Inflammatory macrophage (primary cell): ENCODE measurements at places on chromosomes 1 and 21.

DNA sequence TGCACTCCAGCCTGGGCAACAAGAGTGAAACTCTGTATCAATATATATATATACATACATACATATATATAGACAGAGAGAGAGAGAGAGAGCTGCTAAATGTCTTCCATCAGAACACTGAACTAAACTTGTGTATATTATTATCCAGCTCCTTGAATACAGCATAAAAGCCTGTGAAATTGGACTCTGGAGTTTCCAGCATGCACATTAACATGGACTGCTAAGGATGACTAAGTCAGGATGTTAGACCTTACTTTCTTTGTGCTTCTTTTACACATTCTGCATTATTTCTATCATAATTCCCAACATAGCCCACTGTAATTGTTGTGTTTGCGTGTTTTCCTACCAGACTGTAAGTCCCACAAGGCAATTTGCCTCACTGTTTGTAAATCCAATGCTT is 259.1 kb downstream of the TGFB2 start:
- DNase-seq = no peak

DNA sequence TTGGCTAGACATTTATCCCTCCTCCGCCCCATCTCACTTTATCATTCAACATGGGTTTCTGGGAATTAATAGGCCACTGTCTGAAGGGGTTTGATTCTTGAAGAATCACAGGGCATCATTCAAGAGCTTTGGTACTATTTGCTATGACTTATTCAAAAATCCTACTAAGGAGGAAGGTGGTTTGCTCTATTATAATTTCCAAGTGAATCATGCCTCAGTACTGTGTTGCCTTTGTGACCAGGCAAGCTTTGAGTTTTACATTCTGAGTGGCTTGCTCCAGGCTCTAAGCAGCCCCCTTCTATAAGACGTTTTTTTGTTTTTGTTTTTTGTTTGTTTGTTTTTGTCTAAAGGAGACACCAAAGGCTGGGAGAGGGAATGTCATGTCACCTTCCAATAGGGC is 2.6 kb downstream of the C1orf21 start:
- no peak for DNase-seq

DNA sequence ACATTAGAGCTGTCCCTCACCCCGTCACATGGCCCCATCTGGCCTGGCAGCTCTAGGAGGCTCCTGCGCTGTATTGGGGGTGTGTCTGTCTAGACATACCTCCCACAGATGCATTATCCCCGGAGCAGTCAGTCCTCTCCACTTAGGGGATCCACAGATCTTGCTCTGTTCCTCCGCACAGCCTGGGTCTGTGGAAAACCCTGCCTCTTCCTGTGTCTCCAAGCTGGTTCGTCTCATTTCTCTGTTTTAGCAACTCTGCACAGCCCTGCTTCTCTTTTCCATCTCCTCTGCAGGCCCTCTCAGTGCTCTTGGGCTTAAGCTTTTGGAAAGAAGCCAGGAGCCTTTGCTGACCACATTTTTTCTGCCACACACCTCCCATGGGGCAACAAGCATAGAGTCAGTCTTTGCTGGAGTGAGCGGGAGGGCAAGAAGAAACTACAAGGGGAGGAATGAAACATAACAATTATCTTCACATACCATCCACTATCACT is 241.5 kb downstream of the FOXD2 start:
- peak; percentile 1 for DNase-seq

GRCh38 chr1:197351821-197352440 is 83.9 kb downstream of the CRB1 start:
- no peak for DNase-seq

DNA sequence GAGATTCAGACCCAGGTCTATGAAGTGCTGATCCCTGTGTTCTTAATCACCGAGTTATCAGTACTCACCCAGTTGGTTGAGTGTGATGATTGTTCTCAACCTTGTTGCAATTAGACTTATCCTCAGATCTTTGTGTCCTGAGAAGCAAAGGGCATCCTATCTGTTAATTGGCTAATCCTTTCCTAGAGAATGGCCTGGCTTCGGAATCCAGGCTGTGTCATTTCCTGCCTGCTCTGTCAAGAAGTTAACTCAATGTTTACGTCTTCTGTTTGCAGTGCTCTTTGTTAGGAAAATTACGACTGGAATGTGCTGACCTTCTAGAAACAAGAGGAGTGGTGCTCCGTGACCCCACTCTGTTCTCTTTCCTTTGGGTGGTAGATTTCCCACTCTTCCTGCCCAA is 14.7 kb downstream of the GAS5 start:
- no peak for DNase-seq

- DNase-seq = peak; percentile 78
Measured at GRCh38 chr1:21317035-21317689, 26.9 kb upstream of the ECE1 start.

DNA sequence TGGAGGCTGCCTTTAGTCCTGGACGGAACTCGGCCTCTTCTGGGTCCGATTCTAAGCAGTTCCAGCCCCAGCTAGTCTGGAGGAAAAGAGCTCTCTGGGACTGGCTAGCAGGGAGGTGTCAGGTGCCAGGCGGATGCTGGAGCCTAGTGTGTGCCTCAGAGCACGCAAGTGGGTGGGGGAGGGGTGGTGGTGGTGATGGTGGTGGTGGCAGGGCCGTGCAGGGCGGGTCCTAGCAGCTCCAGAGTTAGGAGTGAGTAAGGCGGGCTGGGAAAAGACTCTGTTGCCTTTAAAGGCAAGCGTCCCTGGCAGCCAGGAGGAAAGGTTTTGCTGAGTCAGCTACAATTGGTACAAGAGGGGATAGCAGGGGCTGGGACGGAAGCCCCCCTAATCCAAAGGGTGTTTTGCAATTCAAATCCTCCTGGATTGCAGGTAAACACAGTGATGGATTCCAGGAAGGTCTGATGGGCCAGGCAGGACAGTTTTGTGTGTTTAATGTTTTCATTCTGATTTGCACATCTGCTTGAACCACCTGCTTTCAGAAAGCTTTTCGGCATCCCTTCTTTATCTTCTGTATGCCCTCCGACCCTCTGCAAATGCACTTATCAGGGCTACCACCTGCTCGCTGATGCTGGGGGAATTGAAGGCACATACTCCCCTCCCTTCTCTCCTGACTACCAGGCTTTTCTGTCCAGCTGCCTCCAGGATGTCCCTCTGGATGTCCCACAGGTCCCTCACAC is 4.1 kb upstream of the SLC2A1 start:
- DNase-seq = no peak

GRCh38 chr1:118110580-118110979 is 74.4 kb downstream of the SPAG17 start:
- DNase-seq = no peak

GRCh38 chr1:170214117-170215032 is 68.6 kb downstream of the NTMT2 start:
- no peak for DNase-seq

- no peak for DNase-seq
Measured at GRCh38 chr1:225830841-225831240, 20.9 kb downstream of the EPHX1 start.

- peak; percentile 34 for DNase-seq
Measured at GRCh38 chr1:208139434-208140045, 104.6 kb downstream of the PLXNA2 start.

- no peak for DNase-seq
Measured at GRCh38 chr1:31814041-31814511, 1.7 kb downstream of the SPOCD1 start.

- DNase-seq = no peak
Measured at GRCh38 chr1:95415146-95415545, 181.1 kb downstream of the RWDD3 start.

GRCh38 chr1:199098468-199098867 is 459.6 kb downstream of the PTPRC start:
- peak; percentile 37 for DNase-seq

DNA sequence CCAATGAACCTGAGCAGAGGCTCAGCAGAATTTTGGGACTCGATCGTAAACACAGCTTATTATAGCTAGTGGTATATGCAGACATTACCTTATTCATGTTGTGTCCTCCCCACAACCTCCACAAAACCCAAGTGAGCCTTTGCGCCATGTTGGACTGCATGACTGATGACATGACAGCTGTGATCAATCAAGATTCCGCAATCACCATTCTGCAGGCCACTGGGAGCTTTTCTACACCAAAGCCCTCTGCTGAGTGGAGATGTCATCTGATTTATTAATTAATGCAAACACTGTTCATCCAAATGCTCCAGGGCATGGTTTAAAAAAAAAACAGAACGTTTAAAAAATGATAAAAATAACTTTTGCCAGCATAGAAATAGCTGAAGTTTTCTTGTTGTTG is 7.9 kb upstream of the SRP9 start:
- DNase-seq = no peak

GRCh38 chr1:169103002-169103401 is 3.5 kb upstream of the ATP1B1 start:
- no peak for DNase-seq

DNA sequence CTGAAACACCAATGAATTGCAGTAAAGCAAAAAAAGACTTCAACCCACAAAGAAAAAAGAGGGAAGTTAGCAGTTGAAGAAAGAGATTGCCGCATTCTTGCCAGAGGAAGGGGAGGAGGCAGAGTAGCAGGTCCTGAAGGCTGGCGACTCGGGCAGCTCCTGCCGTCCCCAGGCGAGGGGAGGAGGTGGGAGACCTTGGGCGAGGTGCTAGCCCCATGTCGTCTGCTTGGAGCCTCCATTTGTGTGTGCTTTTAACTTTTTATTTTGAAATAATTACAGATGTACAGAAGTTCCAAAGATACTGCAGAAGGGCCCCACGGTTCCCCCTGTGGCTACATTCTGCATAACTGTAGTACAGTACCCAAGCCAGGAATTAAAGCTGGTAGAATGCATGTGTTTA is 6.7 kb downstream of the TRPM2 start:
- DNase-seq = peak; percentile 57

DNA sequence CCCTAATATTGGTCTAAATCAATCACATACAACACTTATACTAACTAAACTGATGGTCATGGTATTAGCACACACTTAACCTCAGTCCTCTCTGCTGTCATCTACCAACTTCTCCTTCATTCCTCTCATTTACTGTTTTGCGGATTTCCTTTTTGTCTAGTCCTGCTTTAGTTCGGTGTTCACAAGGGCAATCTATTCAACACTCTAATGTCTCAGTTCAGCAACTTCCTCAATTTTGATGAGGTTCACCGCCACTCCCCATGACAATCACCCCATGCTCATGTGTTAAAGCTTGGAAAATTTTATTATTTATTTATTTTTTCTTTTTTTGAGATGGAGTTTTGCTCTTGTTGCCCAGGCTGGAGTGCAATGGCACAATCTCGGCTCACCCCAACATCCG is 301.1 kb downstream of the PTPRC start:
- no peak for DNase-seq

DNA sequence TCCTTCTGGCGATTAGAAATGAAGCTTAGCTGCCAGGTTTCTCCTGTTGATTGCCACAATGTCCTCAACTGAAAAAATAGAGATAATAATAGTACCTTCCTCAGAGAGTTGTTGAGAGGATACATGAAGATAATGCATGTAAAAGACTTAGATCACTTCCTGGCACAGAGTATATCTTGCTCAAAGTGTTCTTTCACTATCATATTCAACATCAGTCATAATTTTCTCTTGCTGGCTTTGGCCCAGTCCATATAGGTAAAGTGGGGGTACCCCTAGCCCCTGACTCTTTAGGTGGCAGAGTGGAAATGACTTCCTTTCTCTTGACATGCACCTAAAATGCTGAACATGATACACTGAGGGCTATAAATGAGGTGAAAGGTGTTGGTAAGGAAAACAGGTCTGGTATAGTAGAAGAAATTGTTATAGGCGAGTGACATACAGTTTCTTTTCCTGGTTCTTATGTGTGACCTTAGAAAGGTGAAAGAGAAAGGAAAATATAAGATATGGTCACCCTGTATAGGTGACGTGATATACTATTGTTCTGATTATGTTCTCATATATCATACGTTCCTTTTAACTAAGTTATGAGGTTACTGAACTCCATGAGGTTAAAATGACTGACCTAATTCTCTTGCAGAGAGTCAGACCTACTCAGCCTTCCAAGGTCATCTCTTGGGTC is 209.9 kb upstream of the DEPDC1 start:
- DNase-seq = no peak

- DNase-seq = no peak
Measured at GRCh38 chr1:235136111-235136510, 7.5 kb upstream of the TOMM20 start.

DNA sequence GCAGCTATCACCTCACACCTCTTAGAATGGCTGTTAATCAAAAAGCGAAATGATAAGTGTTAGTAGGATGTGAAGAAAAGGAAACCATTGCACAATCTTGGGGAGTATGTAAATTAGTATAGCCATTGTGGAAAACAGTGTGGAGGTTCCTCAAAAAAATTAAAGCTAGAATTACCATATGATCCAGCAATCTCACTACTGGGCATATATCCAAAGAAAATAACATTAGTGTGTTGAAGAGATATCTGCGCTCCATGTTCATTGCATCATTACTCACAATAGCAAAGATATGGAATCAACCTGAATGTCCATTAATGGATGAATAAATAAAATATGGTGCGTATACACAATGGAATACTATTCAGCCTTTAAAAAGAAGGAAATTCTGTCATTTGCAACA is 68.9 kb downstream of the SNRPE start:
- peak; percentile 33 for DNase-seq

GRCh38 chr1:64857347-64857746 is 109.0 kb downstream of the JAK1 start:
- no peak for DNase-seq

DNA sequence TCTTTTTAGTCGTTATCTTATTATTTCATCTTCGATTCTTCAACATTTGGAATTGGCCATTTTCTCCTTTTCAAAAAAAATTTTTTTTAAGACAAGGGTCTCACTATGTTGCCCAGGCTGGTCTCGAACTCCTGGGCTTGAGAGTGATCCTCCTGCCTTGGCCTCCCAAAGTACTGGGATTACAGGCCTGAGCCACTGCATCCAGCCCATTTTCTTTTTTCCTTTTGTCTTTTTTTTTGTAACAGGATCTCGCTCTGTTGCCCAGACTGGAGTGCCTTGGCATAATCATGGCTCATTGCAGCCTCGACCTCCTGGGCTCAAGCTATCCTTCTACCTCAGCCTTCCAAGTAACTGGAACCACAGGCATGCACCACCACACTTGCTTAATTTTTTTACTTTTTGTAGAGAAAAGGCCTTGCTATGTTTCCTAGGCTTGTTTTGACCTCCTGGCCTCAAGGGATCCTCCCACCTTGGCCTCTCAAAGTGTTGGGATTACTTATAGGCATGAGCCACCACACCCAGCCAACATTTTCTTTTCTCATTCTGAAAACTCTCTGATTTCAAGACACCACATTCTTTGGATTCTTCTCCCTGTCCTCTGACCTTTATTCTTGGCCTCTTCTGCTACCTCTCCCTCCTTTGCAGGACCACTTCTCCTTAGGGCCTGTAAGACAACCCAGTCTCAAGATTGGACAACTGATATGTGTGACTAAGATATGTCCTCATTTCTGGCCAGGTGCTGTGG is 6.0 kb upstream of the MAP1LC3C start:
- DNase-seq = no peak

- peak; percentile 29 for DNase-seq
Measured at GRCh38 chr21:46191257-46191685, 7.0 kb upstream of the SPATC1L start.

- DNase-seq = no peak
Measured at GRCh38 chr1:1347663-1348419, 1.4 kb downstream of the DVL1 start.

DNA sequence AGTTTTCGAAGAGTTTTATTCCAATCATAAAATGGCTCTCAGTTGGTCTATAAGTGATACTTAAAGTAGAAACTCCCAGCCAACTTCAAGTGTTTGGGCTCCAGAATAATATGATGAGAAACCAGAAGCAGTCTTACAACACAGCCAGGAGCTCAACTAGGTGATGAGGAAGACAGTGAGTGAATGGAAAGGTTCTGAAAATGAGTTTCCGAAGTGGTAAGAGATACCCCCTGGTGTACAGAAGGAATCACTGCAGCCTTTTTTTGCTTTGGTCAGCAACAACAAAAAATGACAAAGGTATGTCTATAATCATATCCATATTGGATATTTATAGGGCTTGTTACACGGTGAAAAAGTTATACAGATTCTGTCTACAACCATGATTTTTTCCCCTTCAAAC is 16.5 kb downstream of the KRTAP19-1 start:
- no peak for DNase-seq
